Kidney capillary endothelial cell (primary cell): ENCODE measurements at places on chromosomes 7 and 10.

GRCh38 chr10:79159785-79160184, 91.0 kb downstream of the ZMIZ1 start:
- no peak for DNase-seq

- DNase-seq: no peak
Observed at GRCh38 chr7:120273476-120273975, 551 bp downstream of the KCND2 start.

DNA sequence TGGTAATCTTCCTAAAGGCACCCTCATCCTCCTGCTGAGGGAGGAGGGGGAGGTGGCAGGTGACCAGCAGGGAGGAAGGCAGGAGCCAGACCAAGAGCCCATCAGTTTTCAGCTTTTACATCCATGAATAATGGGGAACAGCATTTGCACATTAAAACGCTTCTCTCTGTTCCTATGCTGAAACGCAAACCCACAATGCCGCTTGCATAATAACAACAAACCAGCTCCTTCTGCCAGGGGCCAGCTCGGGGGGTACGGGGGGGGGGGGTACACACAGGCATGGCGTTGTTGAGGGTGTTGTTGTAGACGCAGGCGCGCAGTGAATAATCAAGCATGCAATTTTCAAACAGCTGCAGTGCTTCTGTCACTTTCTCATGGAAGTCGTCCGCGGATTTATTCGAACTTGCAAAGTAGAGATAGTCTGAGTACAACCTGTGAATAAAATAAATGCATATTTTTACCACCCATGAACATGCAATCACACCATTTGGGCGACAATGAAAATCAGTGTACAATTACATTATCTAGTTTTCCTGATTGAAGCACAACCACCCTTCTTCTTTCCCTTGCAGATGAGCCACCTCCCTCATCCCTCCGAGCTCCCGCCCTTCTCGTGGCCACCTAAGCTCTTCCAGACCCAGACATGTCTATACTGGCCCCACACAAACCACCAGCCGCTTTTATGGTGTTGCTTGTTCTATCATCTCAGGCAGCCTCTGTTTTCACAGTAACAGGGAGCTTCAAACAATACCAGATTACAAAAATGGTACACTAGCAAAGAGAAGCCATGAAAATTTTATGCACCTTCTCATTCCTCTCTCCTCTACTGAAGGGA, 72.2 kb downstream of the CHST15 start:
- DNase-seq: no peak

DNA sequence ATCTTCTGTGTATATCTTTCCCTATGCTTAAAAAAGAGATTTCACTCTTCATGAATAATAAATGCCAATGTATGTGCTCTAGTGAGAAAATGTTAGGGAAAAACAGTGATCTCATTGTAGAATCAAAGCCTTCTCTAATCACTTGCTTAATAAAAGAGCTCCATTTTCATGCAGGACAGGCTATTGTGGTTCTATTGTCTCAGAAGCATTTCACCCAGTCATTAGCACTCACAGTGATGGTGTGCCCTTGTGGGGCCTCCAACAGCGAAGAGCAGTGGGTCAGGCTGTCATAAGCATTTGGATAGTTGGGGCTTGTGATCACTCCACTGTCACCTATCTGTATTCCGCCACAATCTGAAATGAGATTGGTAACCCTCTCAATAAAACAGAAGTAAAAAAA, 83.9 kb upstream of the RSU1 start:
- no peak for DNase-seq

DNA sequence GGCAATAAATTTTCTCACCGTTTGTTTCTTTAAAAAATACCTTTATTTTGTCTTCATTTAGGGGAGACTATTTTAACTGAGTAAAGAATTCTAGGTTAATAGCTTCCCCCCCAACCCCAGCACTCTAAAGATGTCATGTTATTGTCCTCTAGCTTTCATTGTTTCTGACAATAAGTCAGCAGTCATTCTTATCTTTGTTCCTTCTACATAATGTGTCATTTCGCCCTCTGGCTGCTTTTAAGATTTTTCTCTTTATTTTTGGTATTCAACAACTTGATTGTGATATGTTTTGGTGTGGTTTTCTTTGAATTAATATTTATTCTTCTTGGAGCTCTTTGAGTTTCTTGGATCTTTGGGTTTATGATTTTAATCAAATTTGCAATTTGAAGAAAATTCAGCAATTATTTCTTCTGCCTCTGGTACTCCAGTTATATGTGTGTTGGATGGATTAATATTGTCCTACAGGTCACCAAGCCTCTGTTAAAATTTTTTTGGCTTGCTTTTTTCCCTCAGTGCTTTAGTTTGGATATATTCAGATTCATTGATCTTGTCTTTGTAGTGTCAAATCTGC, 64.6 kb upstream of the ELN start:
- DNase-seq: no peak

DNA sequence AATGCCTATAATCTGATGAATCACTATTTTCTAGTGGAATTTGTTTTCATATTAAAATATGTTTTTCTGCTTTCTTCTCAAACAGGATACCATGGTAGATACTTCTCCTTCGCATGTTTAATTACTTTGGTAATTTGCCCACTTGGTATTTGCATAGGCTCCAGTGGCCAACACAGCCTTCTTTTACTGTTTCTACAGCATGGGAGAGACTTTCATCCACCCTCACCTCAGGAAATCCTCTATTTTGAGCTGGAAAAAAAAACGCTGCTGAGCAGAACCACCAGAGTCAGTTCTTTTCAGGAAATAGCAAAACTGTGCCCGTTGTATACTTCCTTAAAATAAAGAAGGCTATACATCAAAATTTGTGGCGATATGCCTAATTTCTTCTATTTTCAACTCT, 213.3 kb downstream of the MDFIC start:
- no peak for DNase-seq

GRCh38 chr7:25626451-25627131, 398.3 kb upstream of the NPVF start:
- no peak for DNase-seq

DNA sequence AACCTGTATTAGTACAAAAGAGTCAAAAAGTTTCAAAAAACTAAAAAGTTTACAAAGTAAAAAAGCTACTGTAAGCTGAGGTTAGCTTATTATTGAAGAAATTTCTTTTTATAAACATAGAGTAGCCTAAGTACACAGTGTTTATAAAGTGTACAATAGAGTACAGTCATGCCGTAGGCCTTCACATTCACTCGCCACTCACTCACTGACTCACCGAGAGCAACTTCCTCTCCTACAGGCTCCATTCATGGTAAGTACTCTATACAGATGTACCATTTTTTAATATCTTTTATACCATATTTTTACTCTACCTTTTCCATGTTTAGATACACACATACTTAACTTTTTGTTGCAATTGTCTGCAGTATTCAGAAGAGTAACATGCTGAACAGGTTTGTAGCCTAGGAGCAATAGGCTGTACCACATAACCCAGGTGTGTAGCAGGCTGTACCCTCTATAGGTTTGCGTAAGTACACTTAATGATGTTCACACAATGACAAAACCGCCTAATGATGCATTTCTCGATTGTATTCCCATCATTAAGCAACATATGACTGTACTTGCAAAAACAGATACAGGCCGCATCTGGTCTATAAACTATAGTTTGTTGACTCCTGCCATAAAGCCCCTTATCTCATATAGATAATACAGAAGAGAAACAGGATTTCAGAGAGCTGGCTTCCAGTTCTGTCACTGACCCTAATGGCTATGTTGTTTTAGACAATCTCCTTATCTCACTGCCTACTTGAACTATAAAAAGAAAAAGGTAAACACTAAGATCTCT, 438.8 kb downstream of the HTR7 start:
- peak; percentile 87 for DNase-seq

GRCh38 chr7:107661081-107661864, 645 bp downstream of the SLC26A4 start:
- peak; percentile 13 for DNase-seq
